ENCODE measurements at places on chromosomes 12 and 14. TPM values are rescaled to one million over a fixed set of nuclear protein-coding genes. Genes with fewer than 3 reads are reported as not detected.

IGFBP6 gene
- 11.6 TPM for total RNA-seq

GRCh38 chr14:56590535-56590960 is 10.9 kb downstream of the TMEM260 start:
- no peak overlapping the region for H3K27ac ChIP-seq
- no peak for DNase-seq
- H3K36me3 ChIP-seq: peaks cover 4% of the 10 kb centered on the region
- H3K4me3 ChIP-seq: no peak overlapping the region
- H3K4me1 ChIP-seq: no peaks in the 10 kb centered on the region

DNA sequence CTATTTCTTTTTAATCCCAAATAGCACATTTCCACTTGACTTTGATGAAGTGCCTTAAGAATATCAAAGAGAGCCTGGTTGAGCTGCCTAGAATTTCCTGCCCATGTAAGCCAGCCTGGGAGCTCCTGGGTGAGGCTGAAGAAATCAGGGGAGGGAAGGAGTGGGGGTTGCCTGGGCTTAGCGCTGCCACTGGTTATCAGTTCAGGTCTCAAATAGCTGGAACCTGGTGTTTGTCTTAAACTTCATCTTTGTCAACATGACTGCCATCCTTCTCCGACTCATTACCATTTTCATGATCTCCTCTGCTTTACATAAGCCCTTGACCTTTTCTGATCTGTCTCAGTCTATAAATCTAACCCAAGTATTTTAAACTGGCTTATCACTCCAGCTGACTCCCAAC is 151.5 kb downstream of the TTC8 start:
- no peaks in the 10 kb centered on the region for H3K36me3 ChIP-seq
- no peak overlapping the region for H3K27ac ChIP-seq
- no peak overlapping the region for H3K4me3 ChIP-seq

DNA sequence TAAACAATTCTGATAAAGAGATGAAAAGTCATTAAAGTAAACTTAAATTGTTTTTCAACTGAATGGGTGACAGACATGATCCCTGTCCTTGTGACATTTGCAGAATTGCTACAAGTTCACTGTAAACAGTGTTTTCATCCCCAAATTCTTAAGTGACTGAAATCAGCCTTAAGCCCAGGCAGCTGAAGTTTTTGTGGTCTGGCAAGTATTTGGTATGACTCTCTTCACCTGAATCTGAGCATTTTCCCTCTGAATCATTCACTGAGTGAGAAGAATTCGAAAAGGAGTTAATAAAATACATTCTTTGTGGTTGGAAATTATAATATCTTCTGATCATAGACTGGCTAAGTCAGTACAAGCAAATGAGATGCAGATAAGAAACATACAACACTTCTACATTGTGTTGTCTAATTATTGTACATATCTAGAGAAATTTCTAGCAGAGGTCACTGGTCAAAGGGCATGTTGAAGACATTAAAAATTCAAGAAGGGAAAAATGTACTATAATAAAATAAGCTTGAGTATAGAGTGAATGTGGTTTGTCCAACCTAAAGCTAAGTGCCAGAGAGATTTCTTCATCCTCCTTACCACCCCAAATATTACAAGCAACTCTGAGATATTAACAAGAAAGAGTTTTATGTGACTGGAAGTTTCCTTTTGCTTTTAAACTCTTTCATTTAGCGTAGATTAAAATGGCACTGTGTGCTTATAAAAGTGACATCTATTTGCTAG is 177.8 kb upstream of the DIO2 start:
- no peak overlapping the region for H3K27ac ChIP-seq
- DNase-seq: no peak
- H3K4me1 ChIP-seq: no peaks in the 10 kb centered on the region
- no peaks in the 10 kb centered on the region for H3K36me3 ChIP-seq
- no peak overlapping the region for H3K4me3 ChIP-seq

- H3K4me3 ChIP-seq: no peak overlapping the region
- DNase-seq: no peak
- no peaks in the 10 kb centered on the region for H3K4me1 ChIP-seq
- no peak overlapping the region for H3K27ac ChIP-seq
Observed at GRCh38 chr12:65389436-65389835, 111.0 kb downstream of the MSRB3 start.

All from endothelial cell of umbilical vein (primary cell).